ENCODE measurements at places on chromosomes 4 and X. TPM values are rescaled to one million over a fixed set of nuclear protein-coding genes. Genes with fewer than 3 reads are reported as not detected.

Gene IGFBP7
- 384 TPM for total RNA-seq

Gene CSTF2
- 16.4 TPM for total RNA-seq

Gene LRIT3
- not detected for total RNA-seq

Gene COL4A6
- 27.5 TPM for total RNA-seq

Gene TLR10
- total RNA-seq = not detected

Gene HPSE
- 11.1 TPM for total RNA-seq

Gene TMEM255A
- total RNA-seq = not detected

Gene COL4A5
- 33.2 TPM for total RNA-seq

Gene SULT1E1
- total RNA-seq = 1.2 TPM

Gene CPLX1
- total RNA-seq = 0.23 TPM

Gene MAOA
- total RNA-seq = 18.8 TPM

Gene GAGE12J
- total RNA-seq = not detected

Gene LEF1
- 3.3 TPM for total RNA-seq

Gene VEGFC
- 45.7 TPM for total RNA-seq

Gene DCX
- total RNA-seq = not detected

Gene S100P
- not detected for total RNA-seq

Gene USP17L27
- not detected for total RNA-seq

Gene TMPRSS11F
- not detected for total RNA-seq
